CD8-positive, alpha-beta T cell (primary cell): ENCODE measurements at places on chromosomes 2 and 18.
A peak's percentile ranks its signal among the peaks of the same experiment; 100 is the strongest.

GRCh38 chr18:55404832-55405465, 183.0 kb downstream of the TCF4 start:
- no peak for DNase-seq

DNA sequence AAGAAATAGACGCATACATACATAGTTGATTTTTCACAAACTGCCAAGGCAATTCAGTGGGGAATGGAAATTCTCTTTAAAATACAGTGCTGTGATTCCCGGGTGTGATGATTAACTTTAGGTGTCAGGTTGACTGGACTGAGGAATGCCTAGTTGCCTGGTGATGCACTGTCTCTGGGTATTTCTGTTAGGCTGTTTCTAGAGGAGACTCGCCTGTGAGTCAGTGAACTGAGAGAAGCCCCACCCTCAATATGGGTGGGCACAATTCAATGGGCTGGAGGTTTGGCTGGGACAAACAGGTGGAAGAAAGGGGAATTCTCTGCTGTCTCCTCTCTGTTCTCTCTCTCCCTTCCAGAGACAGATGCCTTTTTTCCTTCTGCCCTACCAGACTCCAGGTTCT, 187.6 kb downstream of the ARHGAP28 start:
- DNase-seq, result no peak

DNA sequence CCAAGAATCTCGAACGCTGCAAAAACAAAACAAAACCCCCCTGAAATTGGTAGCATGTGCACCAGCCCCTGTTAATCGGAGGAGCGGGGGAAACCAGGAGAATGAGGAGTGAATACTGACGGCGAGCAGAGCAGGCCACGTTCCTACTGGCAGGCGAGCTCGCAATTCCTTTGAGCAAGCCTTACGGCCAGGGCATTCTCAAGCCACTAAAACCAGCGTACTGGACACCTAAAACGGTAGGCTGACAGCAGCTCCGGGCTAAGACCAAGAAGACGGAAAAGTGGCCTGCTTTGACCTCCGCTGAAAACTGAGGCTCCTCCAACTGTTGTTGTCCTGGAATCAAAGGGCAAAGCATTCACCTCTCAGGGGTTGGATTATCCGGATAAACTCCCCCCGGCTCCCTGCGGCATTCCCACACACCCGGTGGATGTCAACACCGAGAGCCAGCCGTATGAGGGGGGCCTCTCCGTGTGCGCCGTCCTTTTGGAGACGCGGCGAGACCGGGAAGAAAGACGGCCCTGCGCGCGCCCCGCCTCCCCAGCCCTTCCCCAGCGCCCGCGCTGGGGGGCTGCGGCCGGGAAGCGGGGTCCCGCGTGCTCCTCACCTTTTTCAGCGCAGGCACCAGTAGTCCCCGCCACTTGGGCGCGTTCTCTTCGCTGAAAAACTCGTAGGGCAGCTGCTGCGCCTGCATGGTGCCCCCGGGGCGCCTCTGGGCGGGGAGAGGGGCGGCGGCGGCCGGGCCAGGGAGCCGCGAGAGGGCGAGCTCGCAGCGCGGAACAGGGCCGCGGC, 925 bp downstream of the SOS1 start:
- DNase-seq, result peak; percentile 79

- peak; percentile 81 for DNase-seq
Observed at GRCh38 chr18:63949068-63949737, at the start of gene HMSD. Gene HMSD (plus strand): TSS chr18:63949301. CDS start chr18:63953456, 4,155 bp downstream.

- DNase-seq, result no peak
Observed at GRCh38 chr2:37284381-37284780, 40.3 kb downstream of the PRKD3 start.
